ENCODE measurements at places on chromosomes 1 and 21.

DNA sequence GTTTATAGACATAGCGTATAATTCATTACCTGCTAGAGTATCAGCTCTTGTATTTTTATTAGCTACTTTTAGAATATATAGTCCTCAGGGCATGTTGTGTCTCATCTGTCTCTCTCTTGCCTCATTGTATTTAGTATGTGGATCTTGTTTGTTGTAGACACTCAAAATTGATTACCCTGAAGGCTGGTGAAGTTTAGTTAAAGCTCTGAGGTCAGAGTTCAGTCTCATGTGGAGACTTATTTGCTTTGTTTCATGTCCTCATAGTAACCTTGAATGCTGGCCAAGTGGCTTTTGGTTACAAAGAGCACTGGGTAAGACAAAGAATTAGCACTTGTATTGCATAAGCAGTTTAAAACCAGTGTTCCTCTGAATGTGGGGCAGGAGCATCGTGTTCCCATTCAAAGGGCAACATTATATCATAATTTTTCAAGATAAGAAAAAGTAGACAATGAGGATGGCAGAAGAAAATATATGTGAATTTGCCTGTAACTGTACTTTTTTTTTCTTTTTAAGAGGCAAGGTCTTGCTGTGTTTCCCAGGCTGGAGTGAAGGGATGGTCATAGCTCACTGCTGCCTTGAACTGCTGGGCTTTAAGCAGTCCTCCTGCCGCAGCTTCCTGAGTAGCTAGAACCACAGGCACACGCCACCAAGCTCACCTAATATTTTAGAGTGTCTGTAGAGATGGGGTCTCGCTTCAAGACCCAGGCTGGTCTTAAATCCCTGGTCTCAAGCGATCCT is 17.4 kb downstream of the CNST start:
- DNase-seq = no peak

DNA sequence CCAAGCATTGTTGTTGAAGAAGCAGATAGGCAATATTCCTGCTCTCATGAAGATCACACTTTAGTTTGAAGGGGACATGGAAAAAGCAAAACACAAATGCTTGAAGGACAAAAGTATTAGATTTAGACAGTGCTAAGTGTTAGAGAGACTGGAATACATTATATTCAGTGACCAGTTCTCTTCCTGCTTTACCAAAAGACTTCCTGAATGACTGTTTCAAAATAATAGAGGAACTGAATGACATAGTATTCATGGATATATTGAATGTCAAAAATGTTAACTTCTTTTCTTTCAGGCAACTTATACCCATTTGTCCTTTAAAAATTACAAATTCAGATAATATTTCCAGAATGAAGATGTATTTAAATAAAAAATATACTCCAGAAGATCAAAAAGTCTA is 178.0 kb upstream of the IVNS1ABP start:
- DNase-seq = no peak

DNA sequence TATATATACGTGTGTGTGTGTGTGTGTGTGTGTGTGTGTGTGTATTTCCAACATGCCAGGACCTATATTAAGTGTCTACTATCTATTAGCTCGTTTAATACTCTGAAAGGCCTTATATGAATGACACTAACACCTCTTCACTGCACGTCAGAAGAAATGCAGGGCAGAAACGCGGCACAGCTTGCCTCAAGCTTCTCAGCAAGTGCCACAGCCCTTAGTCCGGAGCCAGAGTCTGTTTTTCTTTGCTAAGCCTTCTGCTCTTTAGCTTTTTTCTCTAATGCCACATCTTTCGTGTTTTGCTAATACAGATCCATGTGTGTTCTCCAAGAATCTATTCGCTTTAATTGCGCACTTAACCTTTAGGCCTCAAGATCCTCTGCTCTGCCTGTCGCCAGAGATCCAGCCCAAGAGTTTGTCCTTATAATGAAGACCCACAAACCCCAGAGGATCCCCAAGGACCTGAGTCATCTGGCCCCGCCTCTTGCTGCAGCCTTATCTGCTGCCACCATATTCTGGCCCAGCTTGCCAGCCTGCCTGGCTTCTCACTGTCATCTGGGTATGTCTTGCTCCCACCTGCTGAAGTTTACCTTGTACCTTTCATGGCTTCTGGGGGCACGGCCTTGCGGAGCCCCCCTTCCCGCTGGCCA is 2.0 kb upstream of the TRIM58 start:
- DNase-seq = no peak

DNA sequence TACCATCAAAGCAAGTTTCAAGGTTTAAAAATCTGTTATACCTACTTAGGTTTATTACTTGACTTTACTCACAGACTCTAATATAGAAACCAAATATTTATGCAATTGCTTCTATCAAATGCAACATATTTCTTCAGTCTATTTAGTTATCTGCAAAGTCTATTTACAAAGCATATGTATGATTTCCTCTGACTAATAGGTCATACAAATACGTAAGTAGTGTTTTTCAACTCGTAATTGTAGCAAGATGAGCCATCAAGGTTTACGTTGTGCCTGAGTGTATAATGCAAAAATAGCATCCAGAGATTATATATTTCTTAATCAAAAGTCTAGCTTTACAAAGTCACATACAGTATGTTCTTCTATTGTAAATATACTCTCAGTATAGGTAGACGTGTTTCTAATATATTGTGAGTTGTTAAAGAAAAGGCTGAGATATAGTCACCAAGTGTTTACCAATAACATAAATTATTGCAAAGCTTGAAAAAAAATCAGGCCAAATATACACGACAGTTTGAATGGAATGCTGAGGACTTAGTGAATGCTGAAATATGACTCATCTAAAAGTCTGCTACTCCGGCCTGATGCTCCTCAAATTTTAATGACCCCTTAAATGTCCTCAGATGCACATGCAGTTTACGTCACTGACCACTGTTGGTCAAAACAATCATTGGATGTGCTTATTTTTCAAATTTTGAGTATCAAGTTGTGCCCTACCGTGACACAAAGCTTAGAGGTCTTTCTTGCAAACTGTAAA is 48.4 kb downstream of the ADAMTS5 start:
- DNase-seq = no peak

- no peak for DNase-seq
Observed at GRCh38 chr1:23101101-23101827, 67.4 kb downstream of the LUZP1 start.

GRCh38 chr1:40183055-40183710 is 22.0 kb downstream of the RLF start:
- DNase-seq = no peak

DNA sequence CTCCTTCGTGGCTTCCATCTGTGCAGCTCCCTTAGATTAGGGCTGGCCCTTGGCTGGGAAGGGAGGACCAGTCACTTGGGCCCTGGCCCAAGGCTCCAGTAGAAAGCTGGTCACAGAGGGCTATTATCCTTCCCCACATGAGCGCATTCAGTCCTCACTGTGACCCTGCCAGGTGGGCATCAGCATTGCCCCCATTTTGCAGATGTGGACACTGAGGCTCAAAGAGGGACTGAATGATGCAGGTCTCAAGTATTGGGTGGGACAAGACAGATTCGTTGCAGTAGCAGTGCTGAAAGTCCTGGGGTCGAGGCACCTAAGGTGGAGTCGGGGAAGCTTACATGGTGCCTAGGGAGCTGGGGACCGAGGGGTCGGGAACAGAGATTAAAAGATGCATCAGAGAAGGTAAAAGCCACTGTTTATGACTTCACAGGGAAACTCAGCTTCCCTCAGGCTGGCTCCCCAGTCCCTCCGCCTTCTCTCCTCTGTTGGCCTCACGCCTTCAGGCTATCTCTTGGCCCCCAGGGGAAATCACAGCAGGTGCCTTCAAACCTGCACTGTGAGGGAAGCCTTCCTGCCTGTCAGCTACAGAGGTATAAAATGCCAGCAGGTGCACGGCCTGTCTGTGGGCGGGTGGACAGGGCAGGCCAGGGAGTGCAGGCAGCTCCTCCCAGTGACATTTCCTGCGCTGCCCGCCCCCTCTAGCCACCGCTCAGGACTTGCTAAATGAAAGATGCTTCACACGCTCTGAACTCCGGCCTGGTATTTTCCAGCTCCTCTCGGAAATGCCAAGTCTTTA is 178.4 kb downstream of the GRIK3 start:
- no peak for DNase-seq

GRCh38 chr21:32020564-32020963 is 147.7 kb downstream of the HUNK start:
- DNase-seq = no peak

DNA sequence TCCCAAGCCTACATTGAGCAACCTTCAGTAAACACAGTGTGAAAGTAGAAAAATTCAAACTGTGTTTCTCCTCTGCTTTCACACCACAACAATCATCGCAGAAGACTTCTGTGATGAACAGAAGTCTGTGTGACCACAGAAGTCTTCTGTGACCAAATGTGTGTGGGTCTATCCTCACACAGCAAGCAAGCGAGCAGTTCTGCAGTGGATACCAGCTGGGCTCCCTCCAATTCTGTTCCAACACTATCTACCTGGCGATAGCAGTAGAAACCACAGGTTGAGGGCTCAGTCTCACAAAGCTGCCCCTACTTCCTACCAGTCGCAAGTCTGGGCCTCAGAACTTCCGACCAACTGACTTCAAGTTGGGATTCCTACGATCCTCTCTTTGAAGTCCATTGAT is 21.0 kb upstream of the RAP1A start:
- DNase-seq = no peak

DNA sequence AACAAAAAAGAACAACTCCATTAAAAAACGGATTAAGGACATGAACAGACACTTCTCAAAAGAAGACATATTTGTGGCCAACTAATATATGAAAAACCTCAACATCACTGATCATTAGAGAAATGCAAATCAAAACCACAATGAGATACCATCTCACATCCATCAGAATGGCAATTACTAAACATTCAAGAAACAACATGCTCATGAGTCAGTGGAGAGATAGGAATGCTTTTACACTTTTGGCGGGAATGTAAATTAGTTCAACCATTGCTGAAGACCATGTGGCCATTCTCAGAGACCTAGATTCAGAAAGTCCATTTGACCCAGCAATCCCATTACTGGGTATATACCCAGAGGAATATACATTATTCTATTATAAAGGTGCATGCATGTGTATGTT is 1442.6 kb upstream of the B3GALT2 start:
- no peak for DNase-seq

- no peak for DNase-seq
Observed at GRCh38 chr21:35045542-35046262, 3.4 kb downstream of the RUNX1 start.

- DNase-seq = no peak
Observed at GRCh38 chr1:10599194-10599861, 124.6 kb downstream of the PEX14 start.

- no peak for DNase-seq
Observed at GRCh38 chr21:39581414-39581813, 31.3 kb upstream of the B3GALT5 start.

- no peak for DNase-seq
Observed at GRCh38 chr1:14297356-14297755, 301.1 kb upstream of the KAZN start.

GRCh38 chr1:26021647-26022403 is at the start of gene EXTL1:
Gene EXTL1, plus strand, starts transcription at chr1:26021775. Its CDS starts 872 bp downstream, at chr1:26022647.
- no peak for DNase-seq

DNA sequence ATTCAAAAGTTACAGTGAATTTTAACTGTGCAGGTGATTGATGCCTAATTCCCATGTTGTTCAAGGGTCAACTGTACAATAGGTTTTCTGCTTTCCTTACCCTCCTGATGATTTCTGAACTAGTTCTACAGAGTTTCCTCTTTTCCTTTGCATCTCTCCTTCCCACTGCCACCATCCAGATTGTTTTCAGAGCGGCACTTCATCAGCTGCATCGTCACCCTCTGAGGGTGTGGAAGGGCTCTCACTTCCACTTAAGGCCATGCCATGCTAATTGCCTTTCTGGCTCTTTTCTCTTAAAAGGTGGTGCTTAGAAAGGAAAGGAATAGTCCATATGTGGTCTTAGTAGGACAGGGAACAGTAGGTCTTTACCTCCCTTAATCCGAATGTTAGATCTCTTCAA is 39.1 kb downstream of the DISC1 start:
- no peak for DNase-seq

DNA sequence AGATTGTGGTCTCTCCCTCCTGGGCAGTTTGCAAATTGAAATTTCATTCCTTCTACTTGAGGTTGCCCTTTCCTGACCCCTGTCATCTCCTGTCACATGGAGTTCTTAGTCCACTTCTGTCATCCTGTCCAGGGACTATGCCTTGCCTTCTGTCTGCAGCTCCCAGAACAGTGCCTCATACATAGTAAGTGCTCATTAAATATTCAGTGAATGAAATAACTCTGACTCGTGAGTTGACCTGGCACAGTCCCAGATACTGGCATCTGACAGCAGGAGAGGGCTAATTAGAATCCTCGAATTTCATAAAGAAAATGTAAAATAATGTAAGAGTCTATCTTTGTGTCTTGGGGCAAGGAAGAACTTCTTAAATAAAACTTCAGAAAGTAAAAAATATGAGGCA is 50.8 kb downstream of the CNIH3 start:
- DNase-seq = no peak

DNA sequence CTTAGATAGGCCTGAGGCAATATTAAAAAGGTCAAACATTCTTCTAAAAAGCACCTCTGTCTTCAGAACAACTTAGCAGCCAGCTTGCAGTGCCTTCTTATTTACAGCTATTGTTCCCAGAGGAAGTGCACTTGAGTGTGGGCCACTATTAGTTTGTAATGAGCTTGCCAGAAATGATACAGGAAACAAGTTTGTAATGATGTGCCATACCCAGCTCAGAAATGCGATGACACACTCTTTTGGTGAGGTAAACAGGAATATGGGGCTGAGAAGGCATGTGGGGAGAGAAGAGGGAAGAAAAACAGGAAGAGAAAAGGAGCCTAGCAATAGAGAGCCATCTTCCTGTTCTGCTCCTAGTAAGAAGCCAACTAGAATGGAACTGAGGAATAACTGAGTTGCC is 295.4 kb downstream of the AGBL4 start:
- no peak for DNase-seq
